ENCODE measurements at places on chromosomes 7 and 10.

DNA sequence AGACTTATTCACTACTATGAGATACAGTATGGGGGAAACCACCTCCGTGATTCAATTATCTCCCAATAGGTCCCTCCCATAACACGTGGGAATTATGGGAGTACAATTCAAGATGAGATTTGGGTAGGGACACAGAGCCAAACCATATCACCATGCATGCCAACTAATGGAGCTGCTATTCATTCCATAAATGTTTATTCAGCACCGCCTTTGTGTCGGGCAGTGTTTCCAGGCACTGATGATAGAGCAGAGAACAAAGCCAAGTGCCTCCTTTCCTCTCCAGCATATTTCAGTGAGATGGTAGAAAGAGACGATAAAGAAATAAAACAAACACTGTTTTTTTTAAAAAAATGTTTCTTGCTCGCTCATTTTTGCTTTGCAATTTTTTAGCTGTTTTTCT is 295.9 kb upstream of the FOXK1 start:
- H3K36me3 ChIP-seq: no peaks in the 10 kb centered on the region
- no peaks in the 10 kb centered on the region for H3K27me3 ChIP-seq
- no peaks in the 10 kb centered on the region for H3K4me1 ChIP-seq
- no peak for DNase-seq
- no peak overlapping the region for H3K27ac ChIP-seq

- H3K4me3 ChIP-seq: no peak overlapping the region
- no peaks in the 10 kb centered on the region for H3K36me3 ChIP-seq
- H3K4me1 ChIP-seq: no peaks in the 10 kb centered on the region
These were observed 412.7 kb upstream of the SORCS1 start for GRCh38 chr10:107577221-107577620.

DNA sequence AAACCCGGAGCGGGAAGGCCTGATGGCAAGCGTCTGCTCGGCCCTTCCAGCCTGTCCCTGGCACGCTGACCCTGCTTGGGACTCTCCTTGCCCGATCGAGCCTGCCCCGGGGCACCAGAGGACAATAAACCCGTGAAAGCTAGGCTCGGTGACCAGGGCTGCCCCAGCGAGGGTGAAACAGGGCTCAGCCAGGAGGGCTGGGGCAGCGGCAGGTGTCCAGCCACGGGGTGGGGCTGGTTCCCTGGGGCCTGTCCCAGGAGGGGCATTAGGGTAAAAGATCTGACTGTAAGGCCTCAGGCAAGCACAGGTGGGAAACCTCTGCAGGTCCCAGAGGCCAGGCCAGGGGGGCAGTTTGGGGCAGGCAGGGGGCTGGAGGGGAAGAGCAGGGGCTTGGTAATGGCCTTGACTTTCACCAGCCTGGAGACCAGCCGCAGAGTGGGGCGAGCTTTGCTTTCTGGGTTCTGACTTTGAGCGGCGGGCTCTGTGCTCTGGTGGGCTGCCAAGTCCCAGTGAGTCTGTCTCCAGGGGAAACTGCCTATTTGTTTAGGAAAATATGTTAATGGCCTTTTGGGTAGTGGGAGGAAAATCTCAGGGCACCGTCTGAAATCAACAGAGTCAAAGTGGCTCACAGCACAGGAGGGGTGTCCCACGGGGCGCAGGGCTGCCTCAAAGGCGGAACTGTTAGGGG is 68.2 kb upstream of the INPP5A start:
- no peaks in the 10 kb centered on the region for H3K27me3 ChIP-seq
- H3K36me3 ChIP-seq: no peaks in the 10 kb centered on the region
- H3K27ac ChIP-seq: no peak overlapping the region
- DNase-seq: no peak

- no peaks in the 10 kb centered on the region for H3K4me1 ChIP-seq
- no peak overlapping the region for H3K27ac ChIP-seq
- no peak overlapping the region for H3K4me3 ChIP-seq
- no peaks in the 10 kb centered on the region for H3K27me3 ChIP-seq
These were observed 49.5 kb upstream of the CACUL1 start for GRCh38 chr10:118804262-118804773.

DNA sequence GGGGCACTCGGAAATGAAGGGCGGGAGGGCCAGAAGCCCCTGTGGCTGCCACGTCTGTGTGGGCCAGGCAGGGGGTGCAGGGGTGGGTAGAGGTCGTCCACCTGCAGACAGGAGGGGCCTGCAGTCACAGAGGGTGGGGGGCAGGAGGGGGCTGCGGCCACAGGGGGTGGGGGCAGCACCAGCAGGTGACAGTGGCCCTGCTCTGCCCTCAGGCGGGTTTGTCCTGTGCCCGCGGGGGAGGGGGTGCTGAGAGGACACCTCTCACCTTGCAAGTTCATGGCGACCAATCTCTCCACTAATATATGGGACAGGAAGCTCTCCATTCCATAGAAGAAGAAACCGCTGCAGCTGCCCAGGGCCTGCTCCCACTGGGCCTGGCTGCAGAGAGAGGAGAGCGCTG is 26.6 kb upstream of the NKX6-2 start:
- H3K27ac ChIP-seq: no peak overlapping the region
- no peaks in the 10 kb centered on the region for H3K4me1 ChIP-seq
- H3K36me3 ChIP-seq: no peaks in the 10 kb centered on the region

DNA sequence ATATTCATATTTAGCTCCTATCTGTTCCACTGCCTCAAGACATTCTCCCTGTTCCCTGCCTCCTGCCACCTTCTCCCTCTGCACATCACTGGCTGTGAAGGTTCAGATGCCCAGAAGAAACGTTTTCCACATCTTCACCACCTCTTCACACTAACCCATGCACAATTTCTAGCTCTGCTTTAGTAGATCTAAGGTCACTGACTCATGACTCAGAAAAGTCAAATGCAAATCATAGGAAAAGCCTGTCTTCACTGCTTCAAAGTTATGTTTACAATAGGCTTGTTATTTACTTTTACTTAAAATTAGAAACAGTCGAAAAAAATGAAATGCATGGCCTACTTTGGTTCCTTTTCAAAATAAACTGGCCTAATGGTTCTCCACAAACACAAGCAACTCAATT is 2.5 kb downstream of the SCRN1 start:
- peak overlapping the region; percentile 88 for H3K27ac ChIP-seq
- H3K4me1 ChIP-seq: peaks cover 14% of the 10 kb centered on the region
- H3K4me3 ChIP-seq: no peak overlapping the region
- no peaks in the 10 kb centered on the region for H3K36me3 ChIP-seq

DNA sequence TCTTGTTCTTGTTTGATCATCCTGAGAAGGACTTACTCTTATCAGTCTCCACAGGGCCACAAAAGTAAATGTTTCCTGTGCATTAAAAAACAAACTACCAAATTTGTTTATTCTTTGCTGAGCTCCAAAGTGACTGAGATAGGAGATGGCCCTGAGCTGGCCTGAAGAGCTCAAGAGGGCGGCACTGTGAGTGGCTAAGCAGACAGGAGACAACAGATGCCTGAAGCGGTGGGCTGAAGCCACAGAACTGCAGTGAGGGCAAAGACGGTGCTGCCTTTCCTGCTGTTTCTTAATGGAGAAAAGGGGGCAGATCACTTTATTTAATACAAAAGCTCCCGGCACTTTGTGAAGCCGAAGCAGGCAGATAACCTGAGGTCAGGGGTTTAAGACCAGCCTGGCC is 379.6 kb downstream of the ARL4A start:
- H3K4me1 ChIP-seq: no peaks in the 10 kb centered on the region
- no peaks in the 10 kb centered on the region for H3K36me3 ChIP-seq
- H3K27ac ChIP-seq: no peak overlapping the region
- DNase-seq: no peak
- H3K4me3 ChIP-seq: no peak overlapping the region

DNA sequence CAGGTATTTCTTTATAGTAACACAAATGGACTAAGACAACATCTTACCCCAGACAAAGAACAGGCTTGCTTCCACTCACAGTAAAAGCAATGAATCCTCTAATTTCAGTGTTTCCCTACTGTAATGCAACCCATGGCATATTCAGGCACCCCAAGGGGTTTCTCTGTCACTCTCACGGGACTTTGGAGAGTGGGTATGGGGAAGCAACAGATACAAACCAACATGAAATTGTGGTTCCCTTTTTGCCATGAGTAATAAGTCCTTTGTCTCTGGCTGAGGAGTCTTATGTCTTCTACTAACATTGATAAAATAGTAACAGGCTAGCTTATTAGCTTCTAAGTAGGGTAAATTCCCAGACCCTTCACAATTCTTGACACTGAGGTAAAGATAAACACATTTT is 51.4 kb upstream of the AOAH start:
- no peaks in the 10 kb centered on the region for H3K4me1 ChIP-seq
- no peaks in the 10 kb centered on the region for H3K36me3 ChIP-seq
- no peak overlapping the region for H3K27ac ChIP-seq
- DNase-seq: no peak
- no peaks in the 10 kb centered on the region for H3K27me3 ChIP-seq

- H3K4me3 ChIP-seq: no peak overlapping the region
- H3K27ac ChIP-seq: no peak overlapping the region
- H3K36me3 ChIP-seq: no peaks in the 10 kb centered on the region
- H3K4me1 ChIP-seq: 0 out of 2 replicates have a peak, but pooled peaks cover 5% of the 10 kb centered on the region
- no peak for DNase-seq
These were observed 108.4 kb upstream of the AGK start for GRCh38 chr7:141442781-141443180.

DNA sequence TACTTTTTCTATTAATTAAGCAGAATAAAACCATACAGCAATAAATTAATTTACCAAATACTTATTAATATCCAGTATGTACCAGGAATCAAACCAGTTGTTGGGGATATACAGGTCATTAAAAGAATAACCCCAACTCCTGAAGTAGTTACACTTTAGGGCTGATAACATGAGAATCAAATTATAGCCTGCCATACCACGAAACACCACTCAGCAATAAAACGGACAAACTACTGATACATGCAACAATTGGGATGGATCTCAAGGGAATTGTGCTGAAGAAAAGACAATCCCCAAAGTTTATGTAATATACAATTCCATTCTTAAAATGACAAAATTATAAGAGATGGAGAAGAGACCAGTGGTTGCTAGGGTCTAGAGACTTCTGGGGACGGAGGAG is 22.7 kb downstream of the MCMBP start:
- H3K4me3 ChIP-seq: no peak overlapping the region
- peaks cover 22% of the 10 kb centered on the region for H3K4me1 ChIP-seq
- H3K27me3 ChIP-seq: no peaks in the 10 kb centered on the region
- H3K27ac ChIP-seq: peak overlapping the region; percentile 64
- peaks cover 1% of the 10 kb centered on the region for H3K36me3 ChIP-seq

- no peak overlapping the region for H3K27ac ChIP-seq
- peaks cover 12% of the 10 kb centered on the region for H3K4me1 ChIP-seq
- H3K4me3 ChIP-seq: no peak overlapping the region
- no peak for DNase-seq
- no peaks in the 10 kb centered on the region for H3K27me3 ChIP-seq
These were observed 165.5 kb downstream of the MAGI2 start for GRCh38 chr7:79287981-79288380.

DNA sequence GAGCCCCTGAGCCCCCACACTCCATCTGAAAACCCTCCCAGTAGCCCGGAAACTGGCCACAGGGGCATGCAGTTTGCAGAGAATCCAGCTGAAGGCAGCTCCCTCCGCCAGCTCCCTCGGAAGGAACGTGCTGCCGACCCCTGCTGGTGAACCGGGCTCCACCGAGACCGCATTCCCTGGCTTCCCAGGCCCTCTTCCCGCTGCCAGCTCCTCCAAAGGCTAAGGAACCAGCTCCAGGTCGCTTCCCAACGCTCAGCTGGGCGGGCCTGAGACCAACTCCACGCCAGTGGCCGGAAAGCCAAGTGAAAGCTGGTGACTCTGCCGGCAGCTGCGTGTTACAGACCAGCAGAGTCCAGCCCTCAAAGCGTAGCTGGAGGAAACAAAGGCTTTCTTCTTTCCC is 35.8 kb downstream of the GPER1 start:
- H3K27ac ChIP-seq: no peak overlapping the region
- no peak overlapping the region for H3K4me3 ChIP-seq
- H3K4me1 ChIP-seq: no peaks in the 10 kb centered on the region
- H3K36me3 ChIP-seq: no peaks in the 10 kb centered on the region
- peak; percentile 39 for DNase-seq

DNA sequence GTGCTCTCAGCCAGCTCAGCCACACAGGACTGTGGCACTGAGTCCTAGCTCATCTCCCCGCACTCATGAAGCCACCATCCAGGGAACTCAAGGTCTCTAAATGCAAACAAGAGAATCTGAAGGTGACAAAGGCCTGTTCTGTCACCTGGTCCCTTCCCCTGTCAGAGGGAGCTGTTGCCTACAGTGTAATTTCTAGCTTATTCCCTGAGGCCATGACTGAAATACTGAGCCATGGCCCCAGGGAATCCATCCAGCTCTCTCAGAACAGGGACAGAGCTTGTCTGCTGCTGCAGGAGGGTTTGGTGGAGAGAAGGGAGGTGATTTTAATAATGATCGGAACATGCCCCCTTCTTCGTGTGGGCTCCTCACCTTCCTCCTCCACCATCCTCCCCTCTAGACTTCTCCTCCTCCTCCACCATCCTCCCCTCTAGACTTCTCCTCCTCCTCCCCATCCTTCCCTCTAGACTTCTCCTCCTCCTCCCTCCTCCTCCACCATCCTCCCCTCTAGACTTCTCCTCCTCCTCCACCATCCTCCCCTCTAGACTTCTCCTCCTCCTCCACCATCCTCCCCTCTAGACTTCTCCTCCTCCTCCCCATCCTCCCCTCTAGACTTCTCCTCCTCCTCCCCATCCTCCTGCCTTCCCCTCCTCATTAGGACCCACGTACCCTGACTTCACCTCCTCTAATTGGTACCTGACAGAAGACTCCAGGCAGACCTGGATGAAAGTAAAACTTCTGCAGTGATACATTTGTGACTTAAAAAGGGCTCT is 338.0 kb upstream of the MKI67 start:
- no peak overlapping the region for H3K4me3 ChIP-seq
- peak; percentile 66 for DNase-seq
- no peaks in the 10 kb centered on the region for H3K4me1 ChIP-seq
- no peak overlapping the region for H3K27ac ChIP-seq
- H3K27me3 ChIP-seq: no peaks in the 10 kb centered on the region

DNA sequence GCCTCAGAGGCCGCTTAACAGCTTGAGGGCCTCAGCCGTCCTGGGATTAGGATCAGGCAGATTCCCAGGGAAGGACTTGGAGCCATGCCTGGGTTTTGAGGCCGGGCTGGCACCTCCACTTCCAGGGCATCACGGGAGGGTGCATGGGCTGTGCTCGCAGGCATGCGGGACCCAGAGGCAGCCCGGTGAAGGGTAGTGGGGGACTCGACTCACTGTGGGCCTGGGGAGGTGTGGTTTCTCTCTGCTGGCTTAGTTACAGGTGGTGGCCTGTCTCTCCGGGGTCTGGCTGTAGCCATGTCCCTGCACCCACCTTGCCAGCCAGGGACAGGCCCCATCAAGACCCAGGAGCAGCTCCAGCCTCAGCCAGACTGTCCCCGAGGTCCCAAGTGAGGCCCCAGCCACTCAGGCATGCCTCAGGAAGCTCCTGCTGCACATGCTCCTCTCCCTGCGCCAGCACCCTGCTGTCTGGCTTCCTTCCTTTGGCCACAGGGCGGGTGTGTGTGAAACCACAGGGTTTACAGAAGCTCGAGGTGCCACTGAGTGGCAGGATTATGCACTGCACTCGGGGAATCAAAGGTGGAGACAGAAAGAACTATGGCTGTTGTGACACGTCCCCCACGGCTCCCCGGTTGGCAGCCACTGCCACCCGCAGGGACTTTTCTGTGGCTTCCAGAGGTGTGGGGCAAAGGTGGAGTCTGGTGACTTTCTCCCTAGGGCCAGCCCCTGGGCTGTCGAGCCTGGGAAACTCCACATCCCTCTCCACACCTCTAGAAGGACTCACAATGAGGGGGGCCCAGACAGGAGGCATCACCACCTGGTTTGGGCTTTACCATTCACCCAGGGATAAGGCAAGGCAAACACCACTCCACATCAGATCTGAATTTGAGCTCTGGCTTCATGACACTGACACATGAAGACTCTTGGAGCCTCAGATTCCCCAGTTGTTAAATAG is 19.7 kb downstream of the GOLGA7B start:
- H3K4me3 ChIP-seq: no peak overlapping the region
- peak; percentile 87 for DNase-seq
- no peaks in the 10 kb centered on the region for H3K36me3 ChIP-seq
- H3K4me1 ChIP-seq: peaks cover 12% of the 10 kb centered on the region
- H3K27me3 ChIP-seq: no peaks in the 10 kb centered on the region
